Brain pericyte (primary cell): ENCODE measurements at places on chromosomes 4 and X.

DNA sequence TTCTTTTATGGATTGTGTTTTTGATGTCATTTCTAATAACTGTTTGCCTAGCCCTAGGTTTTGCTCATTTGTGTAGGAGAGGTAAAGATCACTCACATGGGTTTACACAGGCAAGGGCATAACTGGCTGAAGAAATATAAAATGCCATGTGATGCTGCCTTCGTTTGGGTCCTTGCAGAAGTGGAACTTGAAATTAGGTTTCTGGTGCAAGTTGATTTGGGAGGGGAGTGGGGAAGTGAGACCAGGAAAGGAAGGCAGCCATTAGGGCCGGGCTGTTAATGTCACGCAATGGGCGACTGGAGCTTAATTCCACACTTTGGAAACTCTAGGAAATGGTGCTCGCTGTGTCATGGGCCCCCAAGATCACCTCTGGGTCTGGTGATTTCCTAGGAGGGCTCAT, 14.5 kb downstream of the CLCN4 start:
- DNase-seq = no peak

- DNase-seq = no peak
These were observed 60.7 kb downstream of the CLNK start for GRCh38 chr4:10623862-10624261.

DNA sequence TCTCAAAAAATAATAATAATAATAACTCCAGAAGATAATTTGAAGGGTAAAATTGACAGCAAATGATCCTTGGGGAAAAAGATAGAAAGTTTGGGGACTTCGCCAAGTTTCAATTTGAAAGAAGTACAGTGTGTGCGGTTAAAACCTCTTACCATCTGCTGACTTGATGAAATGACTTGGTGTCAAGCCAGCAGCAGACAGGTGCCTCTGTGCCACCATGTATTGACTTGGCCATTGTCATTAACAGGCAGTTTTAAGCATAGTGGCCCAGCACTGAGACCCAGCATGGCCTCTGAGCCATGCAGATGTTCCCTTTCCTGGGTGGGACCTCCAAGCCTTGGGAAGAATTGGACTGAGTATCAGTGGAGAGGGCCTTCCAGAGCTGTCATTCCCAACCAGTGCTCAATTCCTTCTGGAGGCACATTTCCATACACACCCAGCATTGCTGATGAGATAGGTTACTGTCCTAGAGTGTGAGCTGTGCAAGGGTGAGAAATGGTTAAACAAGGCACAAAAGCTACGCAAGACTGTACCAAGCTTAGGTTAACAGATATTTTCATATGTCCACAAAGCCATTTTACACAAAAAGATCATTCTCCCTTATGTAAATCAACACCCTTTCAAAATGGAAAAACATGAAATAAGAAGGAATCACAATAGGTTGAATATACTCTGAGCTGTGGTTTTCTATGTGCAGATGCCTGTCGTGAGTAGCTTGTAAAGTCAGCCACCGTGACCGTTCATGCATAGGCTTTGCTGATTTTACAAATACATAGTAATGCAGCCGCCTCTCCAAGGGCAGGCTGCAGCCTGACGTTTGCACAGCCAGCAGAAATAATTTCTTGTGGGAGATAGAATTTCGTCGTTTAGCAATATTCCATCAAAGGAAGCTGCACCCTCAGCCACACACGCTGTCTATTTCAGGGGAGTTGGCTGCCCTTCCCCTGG, 59.4 kb upstream of the FBXW7 start:
- DNase-seq = no peak

DNA sequence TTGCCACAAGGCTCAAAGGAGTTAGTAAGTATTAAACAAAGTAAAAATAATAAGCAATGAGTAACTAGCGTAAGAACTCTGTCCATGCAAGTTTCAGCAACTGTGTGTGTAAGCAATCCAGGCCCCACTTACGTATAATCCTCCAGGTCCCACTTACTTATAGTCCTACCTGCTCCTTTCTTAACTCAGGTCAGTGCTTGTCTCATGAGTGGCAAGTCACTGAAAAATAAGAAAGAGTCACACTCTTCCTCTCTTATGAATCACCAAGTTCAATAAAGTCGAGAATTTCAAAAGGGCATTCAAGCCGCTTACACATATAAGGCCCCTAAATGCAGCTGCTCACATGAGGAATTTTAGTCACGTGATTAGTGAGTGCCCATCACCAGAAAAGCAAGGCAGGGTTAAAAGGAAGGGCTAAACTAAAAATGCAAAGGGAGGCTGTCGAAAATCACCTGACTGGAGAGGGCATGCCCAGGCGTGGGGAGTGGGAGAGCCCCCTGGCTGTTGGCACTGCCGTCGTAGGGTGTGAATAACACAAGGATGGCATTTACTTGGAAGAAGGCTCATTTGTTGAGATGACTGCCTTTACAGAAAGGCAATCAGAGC, 58.2 kb downstream of the ZNF827 start:
- no peak for DNase-seq

DNA sequence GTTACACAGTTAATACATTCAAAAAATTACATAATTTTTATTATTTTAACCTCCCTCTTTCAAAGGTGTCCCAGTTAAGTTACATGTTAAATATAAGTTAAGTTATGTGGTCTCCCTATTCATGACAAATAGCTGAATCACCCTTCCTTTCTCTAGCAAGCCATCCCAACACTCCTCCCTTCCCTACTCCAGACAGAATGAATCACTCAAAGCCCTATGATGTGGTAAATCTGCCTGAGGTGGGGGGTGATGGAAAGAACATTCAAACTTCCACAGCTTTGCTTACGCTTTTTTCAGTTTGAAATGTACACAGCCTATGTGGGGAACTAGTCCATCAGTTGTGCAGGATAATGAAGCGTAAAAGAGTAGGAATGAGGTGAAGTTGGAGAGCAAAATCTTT, 90.2 kb downstream of the CXCL13 start:
- peak; percentile 50 for DNase-seq

GRCh38 chr4:158945529-158946108, 157.3 kb upstream of the RAPGEF2 start:
- no peak for DNase-seq

DNA sequence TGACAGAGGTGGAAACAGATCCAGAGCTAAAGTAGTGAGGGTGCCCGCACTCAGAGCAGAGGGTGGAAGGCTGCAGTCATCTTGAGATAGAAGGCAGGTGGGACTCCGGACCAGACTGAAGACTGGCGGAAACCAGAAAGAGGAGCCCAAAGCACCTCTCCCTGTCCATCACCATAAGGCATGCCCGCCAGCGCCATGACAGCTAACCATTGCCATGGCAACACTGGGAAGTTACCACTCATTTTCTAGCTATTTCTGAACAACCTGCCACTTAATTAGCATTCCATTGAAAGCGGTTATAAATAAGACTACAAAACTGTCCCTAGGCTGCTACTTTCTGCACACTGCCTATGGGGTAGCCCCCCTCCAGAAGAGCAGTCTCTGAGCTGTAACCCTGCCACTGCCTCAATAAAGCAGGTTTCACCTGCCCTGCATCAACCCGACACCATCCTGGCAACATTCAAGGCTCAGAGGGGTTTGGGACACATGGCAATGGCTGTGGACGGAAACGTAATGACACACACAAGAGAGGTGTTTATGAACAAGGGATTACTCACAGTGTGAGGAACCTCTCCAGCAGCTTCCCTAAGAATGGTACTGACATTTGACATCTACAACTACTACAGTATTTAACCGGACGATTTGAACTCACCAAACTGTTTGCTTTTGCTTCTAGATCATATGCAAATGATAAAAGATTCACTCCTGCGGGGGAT, 27.8 kb upstream of the FGFBP2 start:
- no peak for DNase-seq

DNA sequence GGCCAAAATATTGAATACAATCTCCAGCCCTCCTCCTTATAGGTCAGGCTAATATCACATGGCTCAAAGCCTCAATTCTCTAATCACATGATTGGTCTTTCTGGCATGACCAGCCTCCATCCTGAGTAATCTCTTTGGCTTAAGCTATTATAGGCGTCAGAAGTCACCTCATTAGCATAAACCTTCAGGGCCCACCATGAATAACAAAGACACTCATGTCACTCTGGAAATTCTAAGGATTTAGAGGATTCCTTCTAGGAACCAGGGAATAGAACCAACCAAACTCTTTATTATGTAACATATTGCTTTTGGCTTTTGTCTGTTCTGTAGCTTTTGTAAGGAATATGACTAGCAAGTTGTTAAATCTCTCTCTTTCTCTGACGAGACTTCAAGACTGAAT, 109.2 kb upstream of the IGFBP7 start:
- DNase-seq = no peak

GRCh38 chrX:17009856-17010625, 63.6 kb downstream of the REPS2 start:
- DNase-seq = no peak

- no peak for DNase-seq
These were observed 52.3 kb downstream of the MEPE start for GRCh38 chr4:87884976-87885549.

- no peak for DNase-seq
These were observed 24.6 kb upstream of the CD99 start for GRCh38 chrX:2666491-2666890.

DNA sequence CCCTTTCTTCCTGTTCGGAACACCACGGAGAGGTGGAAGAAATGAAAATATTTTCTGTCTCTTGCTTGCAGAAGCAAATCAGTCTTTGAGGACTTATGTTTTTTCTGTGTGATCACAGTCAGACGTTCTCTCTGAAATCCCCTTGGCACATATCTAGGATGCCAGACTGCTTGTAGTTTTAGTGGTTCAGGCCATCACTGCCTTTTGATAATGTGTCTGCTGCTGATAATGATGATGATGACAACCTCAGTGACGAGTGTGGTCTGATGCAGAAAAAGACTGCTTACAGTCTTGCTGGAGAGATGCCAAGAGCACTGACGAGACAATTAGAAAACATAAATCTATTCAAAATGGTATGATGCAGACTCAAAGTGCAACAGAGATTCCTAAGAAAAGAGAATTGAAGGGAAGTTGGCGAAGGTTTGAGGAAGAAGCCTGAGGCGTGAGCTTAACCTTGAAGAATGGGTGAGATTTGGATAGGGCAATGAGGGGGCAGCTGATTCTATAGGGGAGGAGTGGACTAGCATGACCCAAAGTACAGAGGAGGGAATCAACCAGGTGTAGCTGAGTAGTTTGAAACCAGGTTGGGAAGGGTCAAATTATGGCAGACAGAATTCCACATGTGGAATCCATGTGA, 7.9 kb downstream of the RAB33A start:
- no peak for DNase-seq

DNA sequence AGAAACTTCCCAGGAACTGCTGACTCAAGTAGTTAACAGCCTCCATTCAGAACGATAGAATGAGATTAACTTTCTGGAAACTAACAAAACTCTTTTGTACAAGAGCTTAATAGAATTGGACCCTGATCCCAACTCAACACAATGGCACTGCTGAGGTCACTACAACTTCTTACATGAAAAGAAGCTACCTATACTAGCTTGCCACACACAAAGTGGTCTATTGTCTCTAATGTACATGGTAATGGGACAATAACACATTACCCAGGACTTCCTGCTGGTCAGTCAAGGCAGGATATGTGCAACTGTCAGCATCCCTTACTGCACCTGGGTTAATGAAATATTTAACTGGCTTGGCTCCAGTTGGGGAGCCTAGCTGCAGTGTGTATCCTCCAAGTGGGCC, 56.2 kb downstream of the BRCC3 start:
- DNase-seq = no peak

- no peak for DNase-seq
These were observed at the start of gene SMS for GRCh38 chrX:21940356-21940829. SMS (plus strand) TSS chrX:21940709; CDS start chrX:21940825, 116 bp downstream.
